ENCODE measurements at places on chromosomes 13 and 19.

- no peak for DNase-seq
Observed at GRCh38 chr19:32651729-32652140, 23.2 kb downstream of the ANKRD27 start.

- no peak for DNase-seq
Observed at GRCh38 chr13:52837850-52838249, 10.6 kb downstream of the PCDH8 start.

GRCh38 chr13:104837756-104838155 is 1697.7 kb downstream of the EFNB2 start:
- no peak for DNase-seq

DNA sequence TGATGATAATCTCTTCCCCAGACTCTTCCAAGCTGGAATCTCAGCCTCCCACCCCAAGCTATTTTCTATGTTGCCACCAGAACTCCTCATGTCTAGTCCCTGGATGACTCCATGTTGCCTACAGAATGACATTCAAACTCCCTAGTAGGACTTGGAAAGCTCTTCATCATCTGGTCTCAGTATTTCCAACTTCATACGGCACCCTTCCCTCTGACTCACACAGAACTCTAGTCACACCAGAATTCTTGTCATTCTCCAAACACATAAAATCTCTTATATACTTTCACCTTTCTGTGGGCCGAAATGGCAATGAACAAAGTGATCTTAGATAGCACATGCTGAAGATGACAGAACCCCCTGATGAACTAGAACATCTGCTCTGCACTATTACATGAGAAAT is 86.2 kb downstream of the CAB39L start:
- no peak for DNase-seq

All from GM12892 (cell line).